Stomach (tissue), 19 donors: ENCODE measurements at places on chromosomes 16 and 17. TPM values are rescaled to one million over a fixed set of nuclear protein-coding genes. Genes with fewer than 3 reads are reported as not detected.
A peak's percentile ranks its signal among the peaks of the same experiment; 100 is the strongest.

ADAD2 gene
- total RNA-seq: not detected

UBFD1 gene
- total RNA-seq: 16.3 TPM

DRC3 gene
- 1.1 TPM for total RNA-seq

TGFB1I1 gene
- 39.1 TPM for total RNA-seq

RCVRN gene
- total RNA-seq: not detected

HOXB8 gene
- total RNA-seq: 13.0 TPM

- H3K27ac ChIP-seq: no peak overlapping the region
- no peak for DNase-seq
- H3K36me3 ChIP-seq: no peaks in the 10 kb centered on the region
- H3K4me1 ChIP-seq: peaks cover 9% of the 10 kb centered on the region
These were observed 13.7 kb downstream of the PPY start for GRCh38 chr17:43928609-43929008.

DNA sequence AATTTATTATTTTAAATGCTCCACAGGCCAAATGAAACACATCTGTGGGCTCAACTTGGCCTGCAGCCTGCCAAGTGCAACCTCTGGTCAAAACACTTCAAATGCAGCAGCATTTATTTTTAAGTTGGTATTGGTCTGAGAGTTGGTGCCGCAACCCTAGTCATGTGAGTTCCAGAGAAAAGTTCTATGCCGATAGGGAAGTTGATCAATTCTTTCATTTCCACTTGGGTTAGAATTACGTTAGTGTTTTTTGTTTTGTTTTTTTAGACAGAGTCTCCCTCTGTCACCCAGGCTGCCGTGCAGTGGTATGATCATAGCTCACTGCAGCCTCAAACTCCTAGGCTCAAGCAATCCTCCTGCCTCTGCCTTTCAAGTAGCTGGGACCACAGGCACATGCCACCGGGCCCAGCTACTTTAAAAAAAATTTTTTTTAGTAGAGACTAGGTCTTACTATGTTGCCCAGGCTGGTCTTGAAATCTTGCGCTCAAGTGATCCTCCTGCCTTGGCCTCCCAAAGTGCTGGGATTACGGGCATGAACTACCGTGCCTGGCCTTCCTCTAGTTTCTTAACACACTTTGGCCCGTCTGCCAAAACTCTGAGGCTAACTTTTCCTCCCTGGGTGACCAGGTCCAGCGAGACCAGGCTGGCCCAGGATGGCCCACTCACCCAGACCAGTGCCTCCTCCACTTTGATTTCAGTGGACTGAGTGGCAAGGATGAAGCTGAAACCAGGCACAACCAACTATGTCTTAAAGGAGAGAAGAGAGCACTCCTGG lies 221.1 kb downstream of the MRTFB start:
- H3K4me1 ChIP-seq: peaks cover 8% of the 10 kb centered on the region
- H3K4me3 ChIP-seq: no peak overlapping the region
- no peaks in the 10 kb centered on the region for H3K36me3 ChIP-seq
- DNase-seq: no peak

- H3K4me3 ChIP-seq: no peak overlapping the region
- DNase-seq: no peak
- H3K27me3 ChIP-seq: no peaks in the 10 kb centered on the region
- H3K36me3 ChIP-seq: no peaks in the 10 kb centered on the region
These were observed 2.7 kb downstream of the C16orf87 start for GRCh38 chr16:46828292-46828691.

GRCh38 chr17:8869114-8869815 lies 1.8 kb upstream of the PIK3R6 start:
- H3K27ac ChIP-seq: no peak overlapping the region
- H3K4me3 ChIP-seq: no peak overlapping the region
- H3K36me3 ChIP-seq: no peaks in the 10 kb centered on the region
- peaks cover 10% of the 10 kb centered on the region for H3K4me1 ChIP-seq

GRCh38 chr17:61409301-61410112 lies 9.9 kb downstream of the TBX2 start:
- H3K36me3 ChIP-seq: peaks cover 2% of the 10 kb centered on the region
- H3K4me3 ChIP-seq: peak overlapping the region; percentile 75
- peaks cover 33% of the 10 kb centered on the region for H3K4me1 ChIP-seq
- peak; percentile 69 for DNase-seq

DNA sequence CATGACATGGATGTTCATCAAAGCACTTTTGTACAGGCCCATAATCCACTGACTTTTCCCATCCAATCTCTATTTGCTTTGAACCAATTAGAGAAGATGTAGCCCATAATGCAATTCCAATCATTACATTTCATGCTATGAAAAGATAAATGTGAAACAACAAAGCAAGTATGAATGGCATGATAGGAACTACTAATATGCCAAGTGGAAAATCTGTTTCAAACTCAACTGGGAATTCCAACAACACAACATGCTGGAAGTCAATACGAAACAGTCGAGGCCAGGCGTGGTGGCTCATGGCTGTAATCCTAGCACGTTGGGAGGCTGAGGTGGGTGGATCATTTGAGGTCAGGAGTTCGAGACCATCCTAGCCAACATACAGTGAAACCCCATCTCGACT lies 39.6 kb upstream of the TMEM97 start:
- no peaks in the 10 kb centered on the region for H3K27me3 ChIP-seq
- H3K4me1 ChIP-seq: no peaks in the 10 kb centered on the region
- H3K36me3 ChIP-seq: no peaks in the 10 kb centered on the region

- peaks cover 8% of the 10 kb centered on the region for H3K4me1 ChIP-seq
- H3K27me3 ChIP-seq: no peaks in the 10 kb centered on the region
- no peak overlapping the region for H3K4me3 ChIP-seq
- no peak overlapping the region for H3K27ac ChIP-seq
- no peaks in the 10 kb centered on the region for H3K36me3 ChIP-seq
These were observed 181.9 kb downstream of the SPECC1 start for GRCh38 chr17:20191056-20191455.

- DNase-seq: no peak
- no peaks in the 10 kb centered on the region for H3K36me3 ChIP-seq
- no peaks in the 10 kb centered on the region for H3K27me3 ChIP-seq
- H3K4me1 ChIP-seq: peaks cover 97% of the 10 kb centered on the region
- H3K27ac ChIP-seq: peak overlapping the region; percentile 53
- H3K4me3 ChIP-seq: no peak overlapping the region
These were observed 280.8 kb downstream of the SEC14L1 start for GRCh38 chr17:77421630-77421972.

DNA sequence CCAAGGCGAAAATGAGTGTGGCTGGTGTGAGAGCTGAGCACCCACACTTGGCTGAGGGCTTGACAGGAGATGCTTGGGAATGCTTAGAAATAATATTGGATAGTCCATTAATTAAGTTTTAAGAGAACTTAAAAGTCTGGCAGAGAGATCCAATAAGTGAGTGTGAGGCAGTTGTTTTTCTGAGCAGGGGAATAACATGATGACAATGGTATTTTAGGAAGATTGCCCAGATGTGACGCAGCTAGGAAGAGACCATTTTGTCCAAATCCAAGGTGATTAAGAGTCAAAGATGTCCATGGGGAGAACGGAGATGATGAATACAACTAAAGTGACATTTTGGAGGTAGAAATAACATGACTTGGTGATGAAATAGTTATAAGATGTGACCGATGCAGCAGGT lies 102.8 kb upstream of the AXIN2 start:
- no peaks in the 10 kb centered on the region for H3K27me3 ChIP-seq
- H3K4me3 ChIP-seq: no peak overlapping the region
- DNase-seq: no peak

- no peaks in the 10 kb centered on the region for H3K4me1 ChIP-seq
- DNase-seq: no peak
- H3K4me3 ChIP-seq: no peak overlapping the region
- H3K36me3 ChIP-seq: no peaks in the 10 kb centered on the region
These were observed 23.8 kb downstream of the FAM222B start for GRCh38 chr17:28818819-28819221.

DNA sequence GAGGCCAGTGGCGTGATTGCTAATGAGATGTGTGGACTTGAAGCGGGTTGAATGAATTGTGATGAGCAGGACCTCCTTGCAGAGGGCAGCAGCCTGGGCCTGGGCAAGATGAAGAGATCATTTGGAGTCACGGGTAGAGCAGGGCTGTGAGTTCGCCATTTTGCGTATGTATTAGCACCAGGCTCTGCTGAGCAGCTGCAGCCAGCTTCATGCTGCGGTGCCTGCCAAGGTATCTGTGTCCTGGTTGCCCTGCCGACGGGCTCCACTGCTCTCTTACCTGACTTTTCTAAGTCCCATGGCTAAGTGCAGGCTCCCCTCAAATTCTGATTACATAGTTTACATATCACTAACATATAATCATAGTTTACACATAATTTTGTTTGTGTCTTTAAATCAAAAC lies 295.7 kb downstream of the SNX29 start:
- H3K27ac ChIP-seq: no peak overlapping the region
- H3K4me3 ChIP-seq: no peak overlapping the region
- H3K4me1 ChIP-seq: no peaks in the 10 kb centered on the region

GRCh38 chr16:585351-585750 lies 4.5 kb upstream of the RAB40C start:
- H3K4me1 ChIP-seq: peaks cover 19% of the 10 kb centered on the region
- no peak overlapping the region for H3K27ac ChIP-seq
- H3K4me3 ChIP-seq: no peak overlapping the region
- H3K36me3 ChIP-seq: peaks cover 5% of the 10 kb centered on the region
- H3K27me3 ChIP-seq: no peaks in the 10 kb centered on the region

GRCh38 chr16:88896238-88897070 lies 30.0 kb upstream of the PABPN1L start:
- no peaks in the 10 kb centered on the region for H3K27me3 ChIP-seq
- H3K36me3 ChIP-seq: no peaks in the 10 kb centered on the region
- DNase-seq: no peak
- H3K4me3 ChIP-seq: no peak overlapping the region
- H3K27ac ChIP-seq: no peak overlapping the region

GRCh38 chr17:8542599-8543502 lies 87.7 kb downstream of the MYH10 start:
- no peaks in the 10 kb centered on the region for H3K4me1 ChIP-seq
- H3K27ac ChIP-seq: no peak overlapping the region
- H3K4me3 ChIP-seq: no peak overlapping the region
- DNase-seq: peak; percentile 34

DNA sequence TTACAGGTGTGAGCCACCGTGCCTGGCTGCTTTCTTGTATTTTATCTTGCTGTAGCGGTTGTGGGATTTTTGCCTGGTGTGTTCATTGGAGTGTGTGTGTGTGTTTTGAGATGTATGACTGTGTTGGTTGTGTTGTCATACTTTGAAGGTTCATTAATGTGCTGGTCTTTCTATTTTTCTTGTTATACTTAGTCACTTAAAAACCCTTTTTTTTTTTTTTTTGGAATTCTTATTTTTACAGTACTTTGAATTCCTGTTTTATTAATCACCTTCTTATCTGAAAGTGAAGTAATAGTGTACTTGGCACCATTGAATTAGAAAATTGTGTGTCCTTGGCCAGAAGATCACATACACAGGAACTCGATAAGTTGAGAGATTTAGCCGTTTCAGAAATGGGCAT lies 30.2 kb downstream of the TENT4B start:
- H3K4me1 ChIP-seq: peaks cover 82% of the 10 kb centered on the region
- no peak overlapping the region for H3K27ac ChIP-seq
- H3K4me3 ChIP-seq: no peak overlapping the region
- H3K36me3 ChIP-seq: no peaks in the 10 kb centered on the region
- no peak for DNase-seq
